MG63 (cell line): ENCODE measurements at places on chromosomes 1 and 21.

DNA sequence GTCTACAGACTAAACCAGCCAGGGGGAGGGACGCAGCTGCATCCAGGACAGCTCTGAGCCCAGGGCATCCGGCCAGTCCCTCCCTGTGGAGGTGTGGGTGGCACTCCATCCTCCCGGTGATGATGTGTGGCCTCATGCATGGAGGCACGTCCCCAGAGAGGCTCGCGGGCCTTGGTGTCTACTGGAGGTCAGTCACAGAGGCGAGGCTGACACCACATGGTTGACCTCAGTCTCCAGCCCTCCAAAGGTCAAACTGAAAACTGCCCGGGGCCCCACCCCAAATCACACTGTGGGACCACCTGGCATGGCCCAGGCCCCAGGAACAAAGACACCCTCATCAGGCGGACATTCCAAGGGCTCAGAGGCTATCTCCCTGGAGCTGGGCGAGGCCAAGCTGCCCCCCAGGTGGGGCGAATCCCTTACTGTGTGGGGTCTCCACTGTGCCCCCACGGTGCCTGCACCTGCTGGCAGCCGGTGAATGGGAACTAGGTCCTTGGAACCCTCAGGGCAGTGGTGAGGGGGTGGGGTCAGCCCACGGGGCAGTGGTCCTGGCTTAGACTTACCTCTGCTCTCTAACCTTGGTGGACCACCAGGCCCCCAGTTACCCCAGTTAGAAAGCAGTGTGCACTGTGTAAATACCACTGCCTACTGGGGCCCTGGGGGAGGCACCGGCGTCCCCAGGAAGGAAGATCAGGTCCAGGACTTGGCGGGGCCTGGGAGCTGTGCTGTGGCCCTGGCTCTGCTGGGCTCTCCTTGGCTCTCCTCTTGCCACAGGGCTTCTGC, 49.1 kb downstream of the TRPM2 start:
- DNase-seq: no peak

GRCh38 chr1:110639724-110640386, 33.7 kb upstream of the KCNA2 start:
- DNase-seq: peak; percentile 67

- DNase-seq: no peak
Measured at GRCh38 chr1:51302270-51302669, 28.1 kb downstream of the TTC39A start.

- DNase-seq: no peak
Measured at GRCh38 chr1:94946886-94947285, 20.0 kb upstream of the CNN3 start.
